ENCODE measurements at places on chromosomes 5 and 9.

DNA sequence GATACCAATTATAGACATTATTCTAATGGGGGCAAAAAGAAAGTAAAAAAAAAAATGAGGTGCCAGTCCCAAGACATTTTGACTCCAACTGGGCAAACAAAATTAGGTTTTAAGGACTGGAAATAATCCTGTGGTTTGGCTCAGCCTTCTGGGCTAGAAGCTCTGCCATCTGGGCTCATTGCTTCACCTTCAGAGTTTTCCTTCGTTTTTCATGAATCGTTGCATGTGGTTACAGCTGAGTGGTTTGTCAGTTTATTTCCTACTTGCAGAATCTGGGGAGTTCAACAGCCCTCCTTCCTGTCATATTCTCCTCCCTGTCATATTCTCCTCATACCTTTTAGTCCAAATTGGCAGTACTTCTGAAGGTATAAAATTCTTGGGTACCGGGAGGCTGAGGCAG lies 12.0 kb downstream of the UGT3A2 start:
- no peak for DNase-seq

GRCh38 chr9:136117916-136118319 lies 757 bp downstream of the TMEM250 start:
- DNase-seq = no peak

DNA sequence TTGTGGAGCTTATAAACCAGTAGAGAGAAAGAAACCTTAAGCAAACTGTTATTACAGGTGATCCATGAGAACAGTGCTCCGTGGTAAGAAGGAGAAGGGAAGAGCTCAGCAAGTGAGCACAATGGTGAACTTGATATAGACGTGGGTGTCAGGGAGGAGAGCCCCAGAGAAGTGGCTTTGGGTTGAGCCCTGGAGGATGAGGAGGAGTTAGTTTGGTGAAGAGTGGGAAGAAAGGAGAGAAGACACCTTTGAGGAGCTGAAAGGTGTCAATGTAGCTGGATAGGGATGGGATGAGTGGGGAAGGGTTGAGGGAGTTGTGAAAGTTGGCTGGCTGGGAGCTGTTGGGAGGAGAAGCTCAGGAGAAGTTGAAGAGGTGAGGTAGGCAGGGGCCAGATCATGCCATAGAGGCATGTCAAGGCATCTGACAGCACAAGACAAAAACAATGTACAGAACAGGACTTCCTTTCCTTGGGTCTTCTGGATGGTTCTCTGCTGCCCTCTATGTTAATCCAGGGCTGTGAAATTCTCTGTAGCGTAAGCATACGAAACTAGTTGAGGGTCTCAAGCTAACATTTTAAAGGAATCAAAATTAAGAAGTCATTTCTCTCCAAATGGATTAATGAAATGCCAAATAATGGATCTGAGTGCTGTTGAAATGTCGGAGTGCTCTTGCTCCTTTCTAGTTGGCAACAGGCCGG lies 501.9 kb downstream of the KDM4C start:
- DNase-seq = no peak

DNA sequence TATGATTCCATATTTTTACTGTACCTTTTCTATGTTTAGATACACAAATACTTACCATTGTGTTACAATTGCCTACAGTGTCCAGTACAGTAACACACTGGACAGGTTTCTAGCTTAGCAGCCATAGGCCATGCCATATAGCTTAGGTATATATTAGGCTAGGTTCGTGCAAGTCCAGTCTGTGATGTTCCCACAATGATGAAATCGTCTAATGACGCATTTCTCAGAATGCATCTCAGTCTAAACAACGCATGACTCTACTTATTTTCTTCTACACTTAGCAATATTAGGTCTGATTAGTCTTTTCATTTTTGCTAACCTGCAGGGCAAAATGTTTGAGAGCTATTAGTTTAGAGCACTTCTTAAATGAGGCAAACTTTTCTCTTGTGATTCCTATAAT lies 22.7 kb downstream of the OR2S2 start:
- no peak for DNase-seq

DNA sequence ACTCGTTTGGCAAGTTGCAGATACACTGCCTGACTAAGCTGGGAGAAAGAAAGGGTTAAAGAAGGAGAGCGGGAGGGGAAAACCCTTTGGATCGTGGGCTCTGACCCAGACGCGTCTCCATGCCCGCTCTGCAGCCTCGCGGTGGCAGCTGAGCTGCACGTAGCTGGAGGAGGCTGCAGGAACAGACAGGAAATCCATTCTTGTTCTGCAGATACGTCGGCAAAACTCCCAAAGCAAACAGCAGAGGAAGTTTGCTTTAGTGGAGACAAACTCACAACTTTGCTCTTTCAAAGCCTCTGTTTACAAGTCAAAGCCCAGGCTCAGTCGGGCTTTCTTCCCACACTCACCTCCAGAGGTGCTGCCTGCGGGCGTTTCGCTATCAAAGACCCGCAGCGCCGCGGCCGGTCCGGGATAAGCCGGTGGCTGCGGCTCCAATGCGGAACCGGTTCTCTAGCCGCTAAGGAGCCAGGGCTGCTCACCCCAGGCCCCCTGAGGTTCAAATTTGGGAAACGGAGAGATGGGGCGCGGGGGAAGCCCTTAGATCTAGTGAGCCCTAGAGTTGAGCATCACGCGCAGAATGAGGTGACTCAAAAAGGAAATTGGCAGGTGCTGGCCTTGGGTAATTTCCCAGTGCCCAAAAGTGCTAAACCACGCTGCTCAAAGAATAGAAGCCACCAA lies 60.7 kb downstream of the MAT2B start:
- DNase-seq = no peak

- no peak for DNase-seq
Observed at GRCh38 chr5:88860501-88860900, 22.5 kb downstream of the MEF2C start.

GRCh38 chr5:41869151-41869723 lies 988 bp downstream of the OXCT1 start:
- no peak for DNase-seq

GRCh38 chr5:115520191-115520590 lies 24.4 kb downstream of the FEM1C start:
- DNase-seq = no peak

DNA sequence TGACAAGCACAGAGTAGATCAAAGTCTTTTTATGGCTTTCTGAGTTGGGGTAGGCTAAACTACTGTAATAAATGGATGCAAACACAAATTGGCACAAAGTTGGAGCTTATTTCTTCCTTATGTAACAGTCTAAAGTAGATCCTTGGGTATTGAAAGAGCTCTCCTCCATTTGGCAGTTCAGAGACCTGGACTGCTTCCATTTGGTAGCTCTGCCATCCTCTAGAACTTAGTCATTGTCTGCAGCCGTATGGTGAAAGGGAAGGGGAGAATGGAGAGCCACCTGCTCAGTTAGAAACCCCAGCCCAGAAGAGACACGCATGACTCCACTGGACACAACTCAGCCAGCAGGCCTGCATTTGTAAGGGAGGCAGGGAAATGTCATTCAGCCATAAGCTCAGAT lies 345.0 kb downstream of the DMAC1 start:
- no peak for DNase-seq

GRCh38 chr5:37771731-37772130 lies 68.1 kb downstream of the GDNF start:
- no peak for DNase-seq

GRCh38 chr5:14108170-14108996 lies 34.8 kb upstream of the TRIO start:
- peak; percentile 43 for DNase-seq

Data from neuronal stem cell (in vitro differentiated cells).